Esophagus mucosa (tissue), 1 donor: ENCODE measurements at places on chromosomes 3 and 15. TPM values are rescaled to one million over a fixed set of nuclear protein-coding genes. Genes with fewer than 3 reads are reported as not detected.
A peak's percentile ranks its signal among the peaks of the same experiment; 100 is the strongest.

Gene RBP2
- total RNA-seq, result not detected

- ATAC-seq, result no peak
These were observed 34.2 kb upstream of the INO80 start for GRCh38 chr15:41150279-41150678.

DNA sequence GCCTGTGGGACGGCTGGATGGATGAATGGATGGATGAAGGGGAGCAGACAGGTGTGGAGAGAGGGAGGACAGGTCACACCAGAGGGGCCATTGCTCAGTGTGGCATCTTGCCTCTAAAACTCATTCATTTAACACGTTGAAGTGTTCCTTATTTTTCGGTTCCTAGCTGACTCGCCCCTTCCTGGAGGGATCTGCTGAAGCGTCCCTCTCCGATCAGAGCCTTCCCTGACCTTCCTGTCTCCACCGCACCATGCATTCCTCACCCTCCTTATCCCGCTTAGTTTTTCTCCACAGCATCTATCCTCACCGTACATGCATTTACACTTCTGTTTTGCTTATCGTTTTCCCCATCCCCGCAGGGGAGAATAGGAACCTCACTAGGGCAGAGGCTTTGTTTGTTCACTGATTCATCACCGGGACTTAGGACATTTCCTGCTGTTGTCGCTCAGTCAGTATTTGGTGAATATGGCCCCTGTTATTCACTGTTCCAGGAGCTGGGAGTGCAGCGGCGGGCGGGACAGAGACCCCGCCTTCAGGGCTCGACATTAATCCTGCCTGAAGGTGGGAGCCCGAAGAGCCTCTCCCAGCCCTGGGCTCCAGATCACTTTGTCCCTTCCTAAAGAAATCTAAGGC is 32.0 kb downstream of the FOXL2 start:
- peak; percentile 65 for ATAC-seq

- ATAC-seq, result peak; percentile 63
These were observed 20.4 kb upstream of the COPG1 start for GRCh38 chr3:129228891-129229585.
